NCI-H1092 (cell line): ENCODE measurements at places on chromosomes 12 and 14.
A peak's percentile ranks its signal among the peaks of the same experiment; 100 is the strongest.

DNA sequence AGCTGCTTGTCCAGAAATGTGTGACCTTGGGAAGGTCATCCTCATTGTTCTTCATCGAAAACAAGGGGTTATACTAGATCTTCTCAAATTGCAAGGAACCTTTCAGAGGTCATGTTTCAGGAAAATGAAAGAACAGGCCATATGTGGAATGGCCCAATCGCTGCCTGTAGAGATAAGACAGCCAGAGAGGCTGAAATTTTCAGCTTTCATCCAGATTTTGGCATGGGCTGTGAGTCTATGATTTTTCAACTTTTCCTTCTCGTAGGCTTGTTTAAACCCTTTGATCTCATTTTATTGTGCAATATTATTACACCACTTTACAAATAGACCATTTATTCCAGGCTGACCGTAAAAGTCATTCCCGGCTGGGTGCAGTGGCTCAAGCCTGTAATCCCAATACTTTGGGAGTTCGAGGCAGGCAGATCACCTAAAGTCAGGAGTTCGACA is 17.1 kb upstream of the ATXN2 start:
- no peak for DNase-seq

GRCh38 chr12:108495054-108495453 is 20.0 kb upstream of the FICD start:
- DNase-seq, result no peak

- no peak for DNase-seq
Measured at GRCh38 chr14:82725213-82725612, 1191.6 kb upstream of the SEL1L start.

DNA sequence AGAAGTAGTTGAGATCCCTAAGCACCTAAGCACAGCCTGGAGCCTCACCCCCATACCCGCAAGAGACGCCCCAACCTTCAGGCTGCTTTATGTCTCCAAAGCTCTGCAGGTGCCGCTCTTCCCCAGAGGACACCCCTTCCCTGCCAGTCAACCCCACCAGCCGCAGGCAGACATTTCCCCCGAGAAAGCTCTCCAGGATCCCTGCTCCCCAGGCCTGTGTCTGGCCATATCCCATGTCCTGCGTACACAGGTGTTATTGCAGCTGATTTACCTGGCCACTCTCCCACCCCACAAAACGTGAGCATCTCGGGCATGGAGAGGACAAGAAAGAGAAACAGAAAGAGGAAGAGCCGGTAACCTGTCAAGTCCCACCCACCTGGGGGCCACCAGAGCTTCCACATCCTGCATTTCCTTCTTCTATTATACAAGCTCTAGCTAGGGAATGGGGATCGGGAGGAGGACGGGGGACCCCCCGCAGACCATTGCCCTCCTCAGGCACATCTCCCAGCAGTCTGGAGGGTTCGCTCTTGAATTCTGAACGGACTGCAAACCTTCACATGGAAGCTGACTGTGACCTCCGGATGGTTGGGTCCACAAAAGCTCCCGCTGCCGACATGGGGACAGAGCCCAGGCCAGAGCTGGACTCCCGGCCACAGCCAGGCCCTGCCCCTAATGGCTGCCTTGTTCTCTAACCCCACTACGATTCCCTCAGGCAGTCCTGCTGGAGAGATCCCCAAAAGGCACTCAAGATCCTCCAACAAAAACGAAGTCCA is 17.6 kb downstream of the CCDC88C start:
- DNase-seq, result no peak

DNA sequence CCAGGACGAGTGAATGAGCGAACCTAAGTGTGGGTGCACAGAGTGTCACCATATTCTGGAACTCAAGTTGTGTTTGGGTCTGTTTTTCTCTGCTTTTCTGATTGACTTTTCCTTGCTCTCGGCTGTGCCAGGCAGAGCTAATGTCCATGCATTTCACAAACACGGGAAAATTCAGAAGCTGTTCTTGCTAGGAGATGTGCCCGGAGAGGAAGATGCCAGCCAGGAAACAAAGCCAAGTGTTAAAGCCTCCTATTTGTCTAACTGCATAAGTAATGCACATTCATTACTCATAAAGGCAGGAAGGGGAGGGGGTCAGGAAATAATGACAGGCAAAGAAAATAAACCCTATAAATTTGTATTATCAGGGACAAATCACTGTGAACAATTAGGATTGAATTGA is 250.4 kb upstream of the SFSWAP start:
- DNase-seq, result no peak

DNA sequence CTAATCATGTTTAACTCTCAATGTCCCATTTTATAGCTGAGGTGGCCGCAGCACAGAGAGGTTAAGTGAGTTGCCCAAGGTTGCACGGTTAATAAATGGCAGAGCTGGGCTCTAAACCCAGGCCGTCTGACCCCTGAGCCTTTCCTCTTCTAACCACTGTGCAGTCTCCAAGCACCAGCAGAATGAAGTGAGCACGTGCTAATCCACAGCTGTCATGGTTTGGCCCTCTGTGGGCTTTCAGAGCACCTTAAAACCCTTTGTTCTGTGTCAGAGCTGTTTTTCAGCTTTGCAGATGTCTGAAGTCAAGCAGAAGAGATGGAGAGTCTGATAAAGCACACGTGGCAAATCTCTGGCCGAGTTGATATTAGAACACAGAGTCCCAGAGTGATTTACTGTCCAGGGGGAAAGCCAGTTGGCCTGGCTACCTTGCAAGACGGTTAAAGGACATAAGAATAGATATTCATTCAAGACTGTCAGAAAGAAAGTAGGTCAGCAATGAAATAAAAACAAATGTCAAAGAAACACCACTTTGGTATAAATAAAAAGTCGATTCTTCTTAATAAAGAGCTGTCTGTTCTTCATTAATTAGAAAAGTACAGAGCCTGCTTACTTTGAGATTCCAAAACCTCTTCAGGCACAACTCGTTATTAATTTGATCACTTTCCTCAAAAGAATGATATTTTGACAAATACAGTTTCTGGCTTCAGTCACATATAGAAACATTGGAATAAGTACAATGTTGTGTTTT is 107.3 kb downstream of the CRADD start:
- no peak for DNase-seq

DNA sequence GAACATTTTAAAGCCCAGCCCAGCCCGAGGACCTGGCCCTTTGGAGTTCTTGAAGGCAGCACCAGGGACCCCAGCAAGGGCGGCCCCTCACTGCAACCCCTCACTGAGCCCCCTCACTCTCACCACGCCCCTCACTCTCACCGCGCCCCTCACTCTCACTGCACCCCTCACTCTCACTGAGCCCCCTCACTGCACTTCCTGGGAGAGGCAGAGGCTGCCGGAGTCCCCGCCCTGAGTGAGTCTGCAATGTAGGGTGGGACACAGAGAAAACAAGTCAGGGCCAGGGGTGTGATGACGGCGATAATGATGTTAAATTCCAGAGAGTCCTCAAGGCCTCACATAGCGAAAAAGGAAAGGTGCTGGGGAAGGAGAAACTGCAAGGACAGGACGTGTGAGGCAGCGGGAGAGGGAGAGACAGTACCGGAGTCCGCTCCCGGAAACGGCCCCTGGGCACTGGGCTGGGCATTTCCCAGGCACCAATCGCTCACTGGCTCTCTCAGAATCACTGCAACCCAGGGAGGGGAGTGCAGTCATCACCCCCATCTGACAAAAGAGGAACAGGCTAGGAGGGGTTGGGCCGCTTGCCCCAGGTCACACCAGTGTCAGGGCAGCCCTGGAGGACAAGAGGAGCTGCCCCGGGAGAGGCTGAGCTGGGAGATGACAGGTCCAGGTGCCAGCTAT is 24.9 kb downstream of the CCDC88C start:
- no peak for DNase-seq

- no peak for DNase-seq
Measured at GRCh38 chr14:65387171-65387570, 25.4 kb upstream of the FUT8 start.

- no peak for DNase-seq
Measured at GRCh38 chr12:79691511-79692248, 916 bp upstream of the PAWR start.

- peak; percentile 43 for DNase-seq
Measured at GRCh38 chr14:103541709-103542604, 13.0 kb downstream of the TRMT61A start.
